ENCODE measurements at places on chromosomes 3 and 15. TPM values are rescaled to one million over a fixed set of nuclear protein-coding genes. Genes with fewer than 3 reads are reported as not detected.

Gene MOBP
- total RNA-seq: not detected

DNA sequence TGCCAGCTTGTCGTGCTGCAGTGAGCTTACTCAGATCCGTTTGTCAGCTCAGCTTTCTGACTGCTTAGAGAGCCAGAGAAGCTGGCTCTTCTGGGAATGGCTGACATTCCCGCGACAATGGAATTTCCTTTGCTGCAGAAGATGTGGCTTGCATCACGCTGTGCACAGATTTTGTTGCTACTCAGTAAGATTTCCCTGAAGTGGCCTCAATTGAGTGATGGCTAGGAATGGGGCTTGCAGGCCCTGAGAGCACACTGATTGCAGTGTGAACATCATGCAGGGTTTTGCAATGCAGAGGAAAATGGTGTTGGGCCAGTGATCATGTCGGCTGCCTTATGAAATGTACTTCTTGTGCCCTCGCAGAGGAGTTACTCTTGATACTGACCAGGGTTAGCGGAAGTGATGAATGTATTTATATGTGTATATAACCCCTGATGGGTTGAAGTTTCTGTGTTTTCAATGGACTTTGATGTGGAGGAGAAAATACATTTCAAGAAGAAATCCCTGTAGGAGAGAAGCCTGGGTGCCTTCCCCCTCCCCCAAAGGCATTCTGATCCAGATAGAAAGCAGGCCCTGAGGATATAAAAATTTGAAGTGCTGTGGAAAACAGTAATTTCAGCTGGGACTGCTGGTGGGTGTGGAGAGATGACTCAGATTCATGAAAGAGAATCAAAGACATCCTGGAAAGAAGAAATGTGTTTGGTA, 102.5 kb upstream of the PDZRN3 start:
- DNase-seq: no peak

DNA sequence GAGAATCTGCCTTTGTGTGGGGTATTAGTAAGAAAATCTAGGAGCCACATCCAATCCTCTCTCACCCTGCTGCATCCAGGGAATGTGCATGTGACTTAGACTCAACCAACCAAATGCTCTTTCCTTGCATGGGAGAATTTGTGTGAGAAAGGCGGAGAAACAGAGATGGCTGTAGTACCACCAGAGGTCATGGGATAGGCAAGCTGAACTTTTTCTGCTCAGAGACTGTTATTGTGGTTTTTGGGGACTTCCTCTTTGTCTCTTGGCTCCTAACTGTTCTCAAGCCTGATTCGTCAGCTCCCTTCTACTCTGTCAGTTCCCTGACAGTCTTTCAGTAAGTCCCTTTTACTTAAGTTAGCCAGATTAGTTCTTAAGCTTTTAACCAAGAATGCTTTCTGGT, 2.6 kb upstream of the ZSCAN2 start:
- DNase-seq: peak; percentile 43

Gene DNAJA4
- total RNA-seq: 11.1 TPM

DNA sequence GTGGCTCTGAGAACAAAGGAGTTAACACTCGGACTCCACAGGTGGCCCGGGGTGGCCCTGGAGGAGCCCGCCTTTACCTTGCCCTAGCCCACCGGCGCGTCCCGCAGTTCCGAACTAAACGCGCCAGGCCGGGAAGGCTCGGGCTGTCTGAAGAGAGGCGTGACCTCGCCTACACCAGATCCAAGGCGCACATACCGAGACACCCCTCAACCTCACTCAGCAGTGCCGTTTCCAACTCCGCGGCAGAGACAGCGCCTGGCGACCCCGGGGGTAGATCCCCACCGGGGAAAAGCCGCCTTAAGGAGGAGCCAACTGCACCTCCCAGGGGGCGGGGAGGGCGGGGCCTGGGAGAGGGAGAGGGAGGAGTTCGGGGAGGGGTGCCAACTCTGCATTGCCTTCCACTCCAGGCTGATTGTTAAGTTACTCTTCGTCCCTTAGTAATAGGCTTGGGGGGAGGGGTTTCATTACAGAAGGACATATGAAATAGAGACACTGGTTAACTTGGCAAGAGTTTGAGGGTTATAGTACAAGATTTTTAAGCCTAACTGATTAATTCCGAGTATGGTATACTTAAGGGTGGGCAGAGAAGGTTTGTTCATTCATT, at the start of gene DLG1:
Gene DLG1 (minus strand): TSS at position 272 of the 604 bp plus-strand sequence. CDS start 1,408 bp downstream, outside the sequence.
- peak; percentile 93 for DNase-seq

DNA sequence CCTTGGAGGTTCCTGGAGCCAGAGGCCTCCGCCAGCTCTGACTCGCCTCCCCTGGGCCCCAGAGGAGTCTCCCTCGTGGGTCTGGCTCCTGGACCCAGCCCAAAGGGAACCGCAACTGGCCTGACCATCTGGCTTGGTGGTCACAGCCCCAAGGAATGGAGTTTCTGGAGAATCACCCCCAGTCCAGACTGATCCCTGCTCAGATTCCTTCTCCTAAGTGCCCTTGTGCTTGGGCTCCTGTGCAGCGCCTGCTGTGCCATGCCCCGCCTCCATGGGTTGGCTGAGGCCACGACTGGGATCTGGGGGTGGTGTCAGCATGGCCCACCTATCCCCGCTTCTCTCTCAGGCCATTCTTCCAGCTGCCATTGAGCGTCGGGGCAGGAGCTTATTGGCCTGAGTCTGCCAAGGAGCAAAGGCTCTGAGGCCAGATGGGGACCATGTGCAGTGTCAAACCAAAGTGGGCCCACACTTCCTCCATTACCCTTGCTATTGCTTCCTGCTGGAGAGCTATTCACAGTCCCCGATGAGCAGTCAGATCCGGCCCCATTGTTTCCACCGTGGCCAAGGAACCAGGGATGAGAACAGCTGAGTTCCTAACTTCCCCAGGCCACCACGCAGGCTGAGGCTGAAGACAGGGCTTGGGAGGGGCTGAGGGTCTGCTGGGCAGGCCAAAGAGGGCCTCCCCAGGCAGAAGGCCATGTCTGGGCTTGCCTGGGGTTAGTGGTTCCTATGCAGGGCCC, 19.0 kb downstream of the CSPG4 start:
- no peak for DNase-seq

DNA sequence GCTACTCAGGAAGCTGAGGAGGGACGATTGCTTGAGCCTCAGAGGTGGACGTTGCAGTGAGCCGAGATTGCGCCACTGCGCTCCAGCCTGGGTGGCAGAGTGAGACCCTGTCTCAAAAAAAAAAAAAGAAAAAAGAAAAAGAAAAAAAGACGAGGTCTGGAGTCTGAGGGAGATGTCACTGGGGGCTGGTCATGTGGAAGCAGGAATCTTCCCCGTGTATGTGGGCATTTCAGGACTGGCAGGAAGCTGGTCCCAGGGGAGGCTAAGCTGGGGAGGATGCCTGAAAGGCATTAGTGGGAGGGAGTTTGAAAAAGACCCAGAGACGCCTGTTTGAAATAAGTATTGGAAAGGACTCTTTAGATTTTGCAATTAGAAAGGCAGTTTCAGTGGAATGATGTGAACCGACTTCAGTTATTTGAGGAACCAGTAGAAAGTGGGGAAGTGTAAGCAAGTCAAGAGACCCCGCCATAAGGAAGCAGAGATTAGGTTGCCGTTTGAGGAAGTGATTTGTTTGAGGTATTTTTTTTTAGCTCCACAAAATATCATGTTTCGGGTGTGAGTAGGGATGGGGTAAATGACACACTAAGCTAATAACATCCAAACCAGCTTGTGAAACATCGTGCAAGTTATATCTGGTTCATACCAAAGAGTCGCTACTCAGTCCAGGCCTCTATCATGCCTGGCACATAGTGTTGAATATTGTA, 55.5 kb downstream of the ST6GAL1 start:
- no peak for DNase-seq

- DNase-seq: peak; percentile 79
Observed at GRCh38 chr3:16148783-16149182, 25.7 kb upstream of the GALNT15 start.

Gene POC1A
- 5.0 TPM for total RNA-seq

Gene CNTN3
- 0.80 TPM for total RNA-seq

GRCh38 chr3:188204526-188204925, 50.6 kb downstream of the LPP start:
- no peak for DNase-seq

Gene PSTPIP1
- total RNA-seq: not detected

Data from renal cortical epithelial cell (primary cell).